Activated effector memory CD4-positive, alpha-beta T cell treated with Interleukin-2 at 50 U/mL for 16 hours (primary cell): ENCODE measurements at places on chromosomes 2 and 18.

- DNase-seq, result no peak
Measured at GRCh38 chr2:240374085-240374907, 61.2 kb upstream of the GPC1 start.

GRCh38 chr2:105714141-105714540 lies 30.6 kb upstream of the NCK2 start:
- DNase-seq, result no peak

DNA sequence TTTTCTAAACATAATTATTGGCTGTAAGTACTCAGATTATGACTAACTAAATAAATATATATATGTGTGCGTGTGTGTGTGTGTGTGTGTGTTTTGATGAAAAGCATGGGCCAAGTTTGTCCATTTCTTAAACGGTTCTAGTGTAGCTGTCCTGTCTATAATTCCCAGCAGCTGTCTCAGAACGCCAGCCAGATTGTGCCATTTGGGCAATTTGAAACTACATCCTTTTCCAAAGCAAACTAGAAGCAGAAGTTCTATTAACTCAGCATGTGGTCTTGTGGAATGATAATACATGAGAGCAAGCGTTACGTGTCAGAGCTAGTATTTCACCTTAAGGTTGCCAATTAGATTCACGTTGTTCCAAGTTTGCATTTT lies 1.7 kb downstream of the ARHGAP28 start:
- DNase-seq, result no peak

GRCh38 chr2:37740164-37740739 lies 68.8 kb upstream of the CDC42EP3 start:
- DNase-seq, result no peak

DNA sequence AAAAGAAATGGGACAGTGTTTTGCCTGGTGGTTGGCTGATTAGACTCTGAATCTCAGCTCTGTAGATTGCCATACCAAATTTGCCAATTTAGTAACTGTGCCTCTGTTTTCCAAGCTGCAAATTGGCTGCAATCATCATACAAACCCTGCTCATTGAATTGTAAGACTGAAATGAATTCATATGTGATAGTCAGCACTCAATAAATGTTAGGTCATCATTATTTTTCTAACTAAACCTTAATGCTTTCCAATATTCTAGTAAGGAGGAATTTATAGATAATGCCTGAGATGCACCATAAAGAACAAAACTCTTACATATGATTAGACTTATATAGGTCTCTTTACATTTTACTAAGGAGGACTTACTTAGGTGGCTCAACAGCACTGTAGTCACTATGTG lies 85.3 kb downstream of the DNER start:
- no peak for DNase-seq

DNA sequence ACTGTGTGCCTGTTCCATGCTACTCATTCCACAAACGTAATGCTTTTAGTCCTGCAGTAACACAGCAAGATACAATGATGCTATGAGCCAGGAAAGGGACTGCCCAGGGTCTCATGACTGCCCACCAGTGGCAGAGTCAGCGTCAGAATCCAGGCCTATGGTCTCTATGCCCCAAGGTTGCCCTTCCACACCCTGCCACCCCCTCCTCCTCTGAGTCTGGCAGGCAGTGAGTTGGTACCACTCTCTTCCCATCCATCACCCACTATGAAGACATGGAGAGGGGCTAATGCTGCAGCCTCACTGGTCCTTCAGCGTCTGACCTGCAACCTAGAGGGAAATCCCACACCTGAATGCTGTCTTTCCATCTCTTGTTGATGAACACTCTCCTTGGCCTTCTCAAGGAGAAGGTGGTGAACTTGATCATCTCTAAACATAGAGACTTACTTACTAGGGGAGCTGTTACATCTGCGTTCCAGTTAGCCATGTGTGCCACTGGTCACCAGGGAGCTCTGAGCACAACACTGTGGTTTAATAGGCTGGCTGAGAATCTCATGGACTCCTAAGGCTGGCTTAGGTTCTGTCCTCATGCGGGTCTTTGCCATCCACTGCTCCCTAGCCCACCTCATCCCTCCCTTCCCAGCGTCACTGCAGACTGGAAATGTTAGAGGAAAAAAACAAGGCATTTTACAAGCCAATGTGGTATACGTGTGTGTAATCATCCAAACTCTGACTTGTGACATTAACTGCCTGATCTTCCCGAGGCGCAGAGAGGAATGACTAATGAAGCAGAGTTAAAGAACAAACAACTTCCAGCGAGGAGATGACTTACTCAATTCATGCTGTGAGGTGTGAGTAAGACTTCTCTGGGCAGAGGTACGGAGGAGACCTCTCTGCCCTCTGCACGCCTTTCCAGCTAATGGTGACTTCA lies 28.8 kb downstream of the STEAP3 start:
- no peak for DNase-seq

DNA sequence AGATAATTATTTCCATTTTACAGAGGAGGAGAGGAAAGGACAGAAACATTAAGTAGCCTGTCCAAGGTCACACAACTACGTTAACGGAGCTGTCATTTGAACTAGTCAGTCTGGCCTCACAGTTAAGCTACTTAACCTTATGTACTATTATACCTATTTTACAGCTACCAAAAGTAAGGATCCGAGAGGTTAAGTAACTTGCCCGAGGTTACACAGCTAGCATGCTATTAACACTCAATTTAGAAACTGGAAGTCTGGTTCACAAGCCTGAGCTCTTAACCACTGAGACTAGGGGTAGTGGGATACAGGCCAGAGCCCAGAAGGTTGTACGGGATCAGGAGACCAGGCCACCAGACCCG lies 476 bp downstream of the GLB1L start:
- DNase-seq, result no peak

- no peak for DNase-seq
Measured at GRCh38 chr2:165820296-165820695, 26.2 kb upstream of the GALNT3 start.

DNA sequence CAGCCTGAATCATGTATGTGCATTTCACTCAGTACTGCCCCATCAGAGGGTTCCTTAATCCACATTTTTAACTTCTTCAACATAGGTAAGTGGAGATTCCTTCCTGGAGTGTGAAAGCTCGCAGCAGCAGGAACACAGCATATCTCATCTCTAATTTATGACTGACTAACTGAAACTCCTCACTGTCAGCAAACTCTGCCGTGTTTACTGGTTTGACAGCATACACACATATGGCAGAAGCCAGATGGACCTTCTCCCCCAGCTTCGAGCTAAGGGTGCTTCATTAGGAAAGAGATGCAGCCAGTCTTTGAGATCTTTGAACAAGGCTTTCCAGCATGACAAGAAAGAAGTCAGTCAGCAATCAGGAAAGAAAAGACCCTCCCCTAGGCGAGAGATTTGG lies 200.3 kb upstream of the ACVR2A start:
- DNase-seq, result no peak

GRCh38 chr2:195613922-195614321 lies 43.1 kb upstream of the SLC39A10 start:
- DNase-seq, result no peak

GRCh38 chr18:64099244-64099643 lies 49.6 kb downstream of the LINC00305 start:
- DNase-seq, result no peak

DNA sequence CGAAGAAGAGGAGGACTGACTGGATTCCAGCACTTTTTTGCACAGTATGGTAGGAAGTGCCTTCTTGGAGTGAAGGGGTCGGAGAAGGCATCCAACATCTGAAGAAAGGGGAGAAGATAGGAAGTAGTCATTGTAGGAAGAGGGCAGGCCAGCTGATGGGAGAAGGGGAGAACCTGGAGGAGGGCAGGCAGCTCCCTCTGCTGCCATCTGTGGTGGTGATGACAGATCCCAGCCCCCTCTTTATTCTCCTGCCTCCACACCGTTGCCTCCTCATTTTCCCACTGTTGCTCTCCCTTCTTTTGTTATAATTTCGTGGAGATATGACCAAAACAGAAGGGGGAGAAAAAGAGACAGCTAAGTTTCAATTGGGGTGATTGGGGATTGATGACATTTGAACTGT lies 2.9 kb upstream of the SCYGR2 start:
- DNase-seq, result no peak

GRCh38 chr18:76496194-76496890 lies 1.3 kb upstream of the ZNF516 start:
- DNase-seq, result no peak

DNA sequence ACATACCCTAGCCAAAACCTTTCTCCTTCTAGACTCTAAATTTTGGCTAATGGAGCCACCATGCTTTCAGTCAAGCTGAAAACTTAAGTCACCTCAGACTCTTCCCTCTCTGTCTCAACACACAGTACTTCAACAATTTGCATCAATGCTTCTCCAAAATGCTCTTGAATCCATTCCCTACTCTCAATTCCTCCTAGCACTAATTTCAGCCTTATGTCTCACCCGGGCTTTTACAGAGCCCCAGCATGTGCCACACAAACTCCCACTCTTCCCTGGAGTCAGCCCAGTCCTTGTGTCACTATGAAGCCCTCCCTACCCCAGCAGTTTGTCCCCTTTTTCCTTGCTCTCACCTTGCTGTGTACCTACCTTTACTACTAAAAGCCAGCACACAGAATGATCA lies 38.7 kb downstream of the AAK1 start:
- DNase-seq, result no peak

GRCh38 chr18:52636536-52636935 lies 296.5 kb downstream of the DCC start:
- DNase-seq, result no peak

DNA sequence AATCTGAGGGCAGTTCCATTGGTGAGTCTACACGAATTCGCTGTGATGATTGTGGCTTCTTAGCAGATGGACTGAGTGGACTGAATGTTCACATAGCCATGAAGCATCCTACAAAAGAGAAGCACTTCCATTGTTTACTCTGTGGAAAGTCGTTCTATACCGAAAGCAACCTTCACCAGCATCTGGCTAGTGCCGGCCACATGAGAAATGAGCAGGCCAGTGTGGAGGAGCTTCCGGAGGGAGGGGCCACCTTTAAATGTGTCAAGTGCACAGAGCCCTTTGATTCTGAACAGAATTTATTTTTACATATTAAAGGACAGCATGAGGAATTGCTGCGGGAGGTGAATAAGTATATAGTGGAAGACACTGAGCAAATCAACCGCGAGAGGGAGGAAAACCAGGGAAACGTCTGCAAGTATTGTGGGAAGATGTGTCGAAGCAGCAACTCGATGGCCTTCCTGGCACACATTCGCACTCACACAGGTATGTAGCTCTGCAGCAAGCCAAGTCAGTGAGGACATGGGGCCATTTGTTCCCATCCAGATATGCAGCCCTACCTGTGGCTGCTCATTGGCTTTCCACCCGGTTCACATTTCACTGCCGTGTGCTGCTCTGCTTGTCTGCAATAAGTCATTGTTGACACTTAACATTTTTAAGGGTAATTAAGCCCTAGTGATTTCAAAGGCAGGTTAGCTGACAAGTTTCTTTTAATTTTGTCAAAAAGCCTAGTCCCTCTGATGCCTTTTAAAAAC lies 37.7 kb downstream of the ZNF407 start:
- DNase-seq, result no peak

DNA sequence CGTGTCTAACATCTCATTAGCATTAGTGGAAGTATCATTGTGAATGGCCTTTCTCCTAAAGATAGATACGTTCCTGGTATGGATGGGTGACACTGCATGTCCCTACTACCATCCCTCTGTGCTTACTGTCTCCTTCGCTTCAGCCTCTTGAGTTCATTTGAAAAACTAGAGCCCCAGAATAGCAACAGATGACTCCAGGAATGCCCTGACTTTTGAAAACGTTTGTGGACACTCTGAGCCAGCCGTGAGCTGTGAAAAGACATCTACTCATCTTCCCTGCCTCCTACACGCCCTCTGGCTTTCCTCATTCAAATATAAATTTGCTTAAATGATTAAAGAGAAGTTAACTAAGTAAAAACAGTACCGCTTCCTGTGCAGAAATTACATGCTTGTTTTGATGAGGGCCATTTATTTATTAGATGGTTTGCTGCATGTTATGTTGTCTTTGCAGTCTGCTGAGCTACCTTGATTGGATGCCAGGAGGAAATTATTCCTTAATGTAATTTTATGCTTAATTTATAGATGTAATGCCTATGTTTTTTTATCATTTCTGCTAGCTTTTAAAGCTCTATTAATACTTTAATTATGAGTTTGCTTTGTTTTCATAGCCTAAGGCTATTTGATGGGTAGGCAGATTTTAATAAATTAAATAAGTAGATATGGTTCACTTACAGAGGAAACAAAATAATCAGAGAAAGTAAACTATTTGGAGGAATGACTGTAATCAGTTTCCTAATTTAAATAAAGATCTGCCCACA lies 32.1 kb upstream of the MYO3B start:
- no peak for DNase-seq

DNA sequence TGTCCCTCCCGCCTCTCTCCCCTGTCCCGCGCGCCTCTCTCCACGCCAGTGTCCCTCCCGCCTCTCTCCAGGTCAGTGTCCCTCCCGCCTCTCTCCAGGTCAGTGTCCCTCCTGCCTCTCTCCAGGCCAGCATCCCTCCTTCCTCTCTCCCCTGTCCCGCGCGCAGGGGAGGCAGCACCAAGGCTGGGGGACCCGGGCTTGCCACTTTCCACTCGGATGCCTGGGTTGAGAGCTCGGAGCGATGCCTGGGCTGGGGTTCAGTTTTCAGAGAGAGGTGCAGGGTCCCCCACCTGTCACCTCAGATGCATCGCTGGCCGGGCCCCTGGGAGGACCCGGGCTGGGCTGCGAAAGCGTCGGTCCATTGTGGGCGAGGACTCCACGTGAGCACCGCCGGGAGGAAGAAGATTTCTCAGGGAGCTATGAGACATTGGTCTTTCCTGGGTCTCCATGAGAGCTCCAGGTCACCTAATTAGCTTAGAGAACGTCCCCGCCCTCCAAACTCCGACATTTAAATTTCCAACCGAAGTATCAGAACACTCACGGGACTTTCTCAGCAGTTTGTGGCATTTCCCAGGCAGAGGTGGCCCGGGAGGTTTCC lies 2.1 kb downstream of the FBLN7 start:
- DNase-seq, result no peak

DNA sequence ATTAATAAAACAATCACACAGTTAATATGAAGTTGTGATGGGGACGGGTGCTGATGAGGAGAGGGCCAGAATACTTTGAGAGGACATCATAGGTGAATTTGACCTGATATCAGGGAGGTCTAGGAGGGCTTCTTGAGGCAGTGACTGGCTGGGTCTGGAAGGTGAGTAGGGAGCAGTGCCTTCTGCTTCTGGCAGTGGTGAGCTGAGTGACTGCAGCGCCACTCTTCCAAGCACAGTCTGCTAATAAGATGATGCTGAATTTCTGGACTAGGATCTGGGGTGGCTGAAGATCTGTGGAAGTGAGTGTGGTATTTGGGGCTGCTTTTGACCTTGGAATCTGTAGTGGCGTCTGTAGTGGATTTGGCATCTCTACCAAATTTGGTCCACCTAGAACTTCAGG lies 5.5 kb downstream of the DGKD start:
- no peak for DNase-seq

GRCh38 chr18:32093523-32093922 lies 1.8 kb downstream of the RNF138 start:
- DNase-seq, result no peak

- no peak for DNase-seq
Measured at GRCh38 chr2:74755386-74755785, 78.5 kb upstream of the HK2 start.

DNA sequence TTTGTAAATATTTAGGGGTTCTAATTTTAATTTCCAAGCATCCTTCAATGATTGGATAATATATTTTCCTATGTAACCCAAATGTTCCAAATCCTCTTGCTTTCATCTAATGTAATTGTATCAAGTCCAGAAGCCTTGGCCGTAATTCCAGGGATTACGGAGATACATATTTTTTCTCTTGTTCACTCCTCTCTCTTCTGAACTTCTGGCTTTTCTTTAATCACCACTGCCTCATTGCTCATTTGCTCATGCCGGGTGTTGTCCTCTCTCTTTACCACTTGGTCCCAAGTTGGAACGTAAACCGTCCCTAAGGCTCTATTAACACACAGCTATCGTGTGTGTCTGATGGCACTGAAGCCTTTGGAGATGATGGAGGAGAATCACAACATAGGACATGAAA lies 188.7 kb upstream of the COL3A1 start:
- no peak for DNase-seq
